ENCODE measurements at places on chromosomes 3 and 15.

DNA sequence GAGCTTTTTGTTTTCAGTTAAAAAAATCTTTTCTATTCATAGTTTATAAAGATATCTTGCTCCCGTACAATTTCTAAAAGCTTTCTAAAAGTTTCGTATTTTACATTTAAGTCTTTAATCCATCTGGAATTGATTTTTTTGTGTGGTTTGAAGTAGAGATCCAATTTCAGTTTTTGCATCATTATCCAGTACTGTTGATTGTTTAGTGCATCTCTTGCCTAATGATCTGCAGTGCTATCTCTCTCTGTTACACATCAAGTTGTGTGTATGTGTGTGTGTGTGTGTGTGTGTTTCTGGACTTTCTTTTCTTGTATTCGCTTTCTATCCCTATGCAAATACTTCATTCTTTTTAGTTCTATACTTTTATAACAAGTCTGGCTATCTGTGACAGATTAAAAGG, 605.8 kb upstream of the DPPA4 start:
- DNase-seq, result no peak

- DNase-seq, result no peak
These were observed 890.9 kb upstream of the CFAP20DC start for GRCh38 chr3:59940718-59941117.

GRCh38 chr15:23546158-23546557, 19.3 kb upstream of the MKRN3 start:
- no peak for DNase-seq

DNA sequence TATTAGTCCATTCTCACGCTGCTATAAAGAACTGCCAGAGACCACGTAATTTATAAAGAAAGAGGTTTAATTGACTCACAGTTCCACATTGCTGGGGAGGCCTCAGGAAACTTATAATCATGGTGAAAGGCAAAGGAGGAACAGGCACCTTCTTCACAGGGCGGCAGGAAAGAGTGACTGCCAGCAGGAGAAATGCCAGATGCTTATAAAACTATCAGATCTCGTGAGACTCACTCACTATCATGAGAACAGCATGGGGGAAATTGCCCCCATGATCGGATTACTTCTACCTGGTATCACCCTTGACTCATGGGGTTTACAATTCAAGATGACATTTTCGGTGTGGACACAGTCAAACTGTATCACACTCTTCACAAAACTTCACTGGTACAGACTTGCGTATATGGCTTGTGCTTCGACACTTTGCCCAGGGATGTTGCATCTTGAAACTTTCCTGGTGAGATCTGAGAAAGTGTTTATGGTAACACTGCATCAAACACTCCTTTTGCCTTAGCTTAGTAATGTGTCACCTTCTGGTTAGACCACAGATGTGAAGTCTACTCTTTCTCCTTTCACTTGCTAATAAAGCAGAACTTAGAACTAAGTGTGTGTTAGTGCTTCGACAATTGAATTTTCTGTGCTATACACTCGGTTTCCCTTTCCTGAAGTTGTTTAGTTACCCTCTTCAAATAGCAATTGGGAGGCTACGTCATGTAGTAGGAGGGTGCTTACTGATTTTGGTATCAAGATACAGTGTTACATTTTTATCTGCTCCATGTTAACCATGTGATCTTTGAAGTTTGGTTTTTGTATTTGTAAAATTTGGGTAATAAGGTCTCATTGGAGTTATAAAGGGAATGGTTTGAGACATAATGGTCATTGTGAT, 185.7 kb downstream of the LPP start:
- no peak for DNase-seq

DNA sequence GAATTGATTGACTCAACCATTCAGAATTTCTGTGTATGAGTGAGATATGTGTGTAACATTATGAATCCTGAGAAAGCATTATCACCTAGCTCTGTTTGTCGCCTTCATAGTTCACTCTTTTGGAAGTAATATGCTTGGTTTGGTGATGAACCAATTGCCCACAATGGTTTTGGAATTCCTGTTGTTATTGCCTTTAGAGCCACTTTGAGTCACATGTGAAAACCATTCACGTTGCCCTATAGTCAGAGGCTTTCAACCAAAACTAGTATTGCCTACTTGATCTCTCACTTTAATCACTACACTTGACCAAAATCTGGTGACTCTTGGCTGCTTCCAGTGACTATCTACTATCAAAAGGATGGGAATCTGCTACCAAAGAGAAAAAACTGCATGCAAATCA, 78.2 kb upstream of the FLNB start:
- no peak for DNase-seq

GRCh38 chr15:45391746-45392583, 13.6 kb upstream of the GATM start:
- no peak for DNase-seq

DNA sequence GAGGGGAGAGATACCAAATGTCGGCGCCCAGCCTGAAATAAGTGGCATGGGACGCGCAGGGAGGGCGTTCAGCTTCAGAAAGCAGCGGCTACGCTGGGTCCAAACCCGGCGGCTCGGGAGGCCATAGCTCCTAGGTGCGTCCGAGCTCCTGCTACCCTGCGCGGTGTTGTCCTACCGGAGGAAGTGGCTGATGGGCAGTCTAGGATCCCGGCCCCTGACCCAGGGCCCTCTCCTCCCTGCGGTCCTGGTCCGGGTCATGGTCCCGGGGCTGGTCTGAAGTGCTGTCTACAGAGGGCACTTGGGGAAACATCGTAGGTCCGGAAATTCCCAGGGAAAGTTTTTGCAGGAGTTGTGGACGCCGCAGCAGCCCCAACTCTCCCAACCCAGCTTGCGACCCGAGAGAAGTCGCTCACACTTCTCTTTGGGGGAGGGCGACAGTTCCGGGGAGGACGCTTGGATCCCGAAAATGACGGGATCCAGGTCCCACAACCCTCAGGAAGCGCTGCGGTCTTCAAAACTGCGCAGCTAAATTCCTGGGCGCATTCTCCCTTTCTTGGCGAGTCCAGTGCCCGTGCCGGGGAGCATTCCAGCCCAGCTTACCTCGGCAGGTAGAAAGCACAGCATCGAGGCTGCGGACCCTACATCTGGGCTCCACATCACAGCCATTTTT, 9.1 kb upstream of the FOXB1 start:
- no peak for DNase-seq
